NCI-H1092 treated with DMSO at 0.1 percent for 48 hours (cell line): ENCODE measurements at places on chromosomes 12 and 14.

DNA sequence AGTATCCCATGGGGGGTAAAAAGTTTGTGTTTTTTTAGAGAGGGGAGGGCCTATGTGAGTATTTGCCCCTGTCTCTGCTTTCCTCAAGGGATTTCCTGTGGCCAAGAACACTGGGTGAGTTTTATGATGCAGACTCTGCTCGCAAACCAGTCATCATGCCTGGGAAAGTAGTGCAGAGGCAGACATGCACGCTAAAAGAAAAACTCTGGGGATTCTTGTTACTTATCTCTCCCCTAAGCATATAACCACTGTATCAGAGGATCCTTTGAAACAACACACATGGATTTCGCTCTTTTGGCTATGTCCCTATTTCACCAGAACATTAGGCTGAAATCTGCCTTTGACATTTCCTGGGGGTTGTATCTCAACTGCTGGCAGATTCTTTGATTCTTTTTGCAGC is 1845.8 kb upstream of the SEL1L start:
- no peak for DNase-seq

- no peak for DNase-seq
Observed at GRCh38 chr14:68634332-68634731, 158.5 kb downstream of the ZFP36L1 start.

DNA sequence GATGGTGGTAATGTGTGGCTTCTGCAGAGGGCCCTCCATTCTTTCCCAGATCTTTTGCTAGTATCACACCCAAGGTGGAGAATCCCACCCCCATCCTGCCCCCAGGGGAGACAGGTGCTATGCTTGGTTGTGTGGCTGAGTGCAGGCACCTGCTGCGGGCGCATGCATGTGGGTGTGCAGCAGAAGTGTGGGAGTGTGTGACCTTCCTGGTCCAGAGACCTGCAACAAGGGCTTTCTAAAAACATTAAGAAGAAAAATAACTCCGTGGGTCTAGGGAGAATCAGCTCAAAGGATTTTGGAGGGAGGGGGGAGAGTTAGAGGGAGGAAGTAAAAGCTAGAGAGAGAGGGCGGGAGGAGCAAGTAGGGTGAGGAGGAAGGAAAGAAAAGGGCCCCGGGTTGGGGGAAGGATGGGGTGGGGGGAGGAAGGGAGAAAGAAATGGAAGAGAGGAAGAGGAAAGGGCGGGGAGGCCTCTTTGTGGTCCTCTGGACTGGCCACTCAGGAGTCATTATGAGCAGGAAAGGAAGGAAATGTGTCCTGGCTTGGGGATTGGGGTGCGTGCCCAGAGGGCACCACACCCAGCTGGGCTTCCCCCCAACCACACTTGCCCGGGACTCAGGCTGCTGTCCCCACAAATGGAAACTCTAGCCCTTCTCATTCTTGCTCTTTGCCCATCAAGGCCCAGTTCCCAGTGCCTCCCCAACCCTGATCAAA is 3.1 kb upstream of the FIGNL2 start:
- no peak for DNase-seq

DNA sequence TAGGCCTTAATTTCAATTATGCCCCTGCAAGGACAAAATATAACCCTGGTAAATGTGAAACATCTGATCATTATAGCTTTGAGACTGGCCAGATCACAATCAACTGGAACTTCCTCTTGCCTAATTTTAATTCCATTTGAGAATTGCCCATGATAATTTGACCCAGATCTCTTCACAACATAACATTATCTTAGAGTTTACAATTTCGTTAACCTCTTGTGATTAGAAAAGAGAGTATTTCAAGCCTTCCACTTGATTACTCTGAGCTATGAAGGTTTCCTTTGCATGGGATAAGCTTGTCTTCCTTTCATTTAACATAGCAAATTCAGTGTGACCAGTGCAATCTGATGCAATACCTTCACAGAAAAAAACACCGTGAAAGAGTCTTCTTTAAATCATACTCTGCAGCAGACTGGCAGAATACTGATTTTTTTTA is 143.6 kb downstream of the DUSP6 start:
- no peak for DNase-seq

GRCh38 chr12:108609537-108610335 is 11.9 kb upstream of the TMEM119 start:
- no peak for DNase-seq

DNA sequence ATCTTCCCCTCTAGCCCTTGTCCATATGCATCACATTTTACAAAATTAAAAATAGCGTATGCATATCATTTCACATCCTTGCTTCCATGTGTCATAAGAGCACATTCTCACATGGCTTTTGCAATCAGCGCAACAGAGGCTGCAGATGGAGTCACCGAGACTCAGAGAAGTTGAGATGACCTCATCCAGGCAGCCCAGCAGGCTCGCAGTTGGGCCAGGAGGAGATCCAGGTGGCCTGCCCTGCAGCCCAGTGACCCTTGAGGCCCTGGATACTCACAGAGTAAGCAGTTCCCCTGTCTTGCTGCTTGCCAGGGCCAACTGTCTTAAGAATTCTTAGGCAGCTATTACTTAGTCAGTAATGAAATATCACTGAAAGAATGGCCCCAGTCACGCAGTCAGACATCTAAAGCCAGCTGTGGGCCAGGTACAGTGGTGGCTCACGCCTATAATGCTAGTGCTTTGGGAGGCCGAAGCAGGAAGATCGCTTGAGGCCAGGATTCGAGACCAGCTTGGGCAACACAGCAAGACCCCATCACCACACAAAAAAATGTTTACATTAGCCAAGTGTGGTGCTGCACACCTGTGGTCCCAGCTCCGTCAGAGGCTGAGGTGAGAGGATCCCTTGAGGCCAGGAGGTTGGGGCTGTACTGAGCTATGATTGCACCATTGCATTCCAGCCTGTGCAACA is 9.1 kb downstream of the CAMKK2 start:
- no peak for DNase-seq

- DNase-seq, result no peak
Observed at GRCh38 chr14:54135804-54136280, 179.2 kb upstream of the BMP4 start.

GRCh38 chr14:95150910-95151309 is 6.4 kb downstream of the DICER1 start:
- no peak for DNase-seq

DNA sequence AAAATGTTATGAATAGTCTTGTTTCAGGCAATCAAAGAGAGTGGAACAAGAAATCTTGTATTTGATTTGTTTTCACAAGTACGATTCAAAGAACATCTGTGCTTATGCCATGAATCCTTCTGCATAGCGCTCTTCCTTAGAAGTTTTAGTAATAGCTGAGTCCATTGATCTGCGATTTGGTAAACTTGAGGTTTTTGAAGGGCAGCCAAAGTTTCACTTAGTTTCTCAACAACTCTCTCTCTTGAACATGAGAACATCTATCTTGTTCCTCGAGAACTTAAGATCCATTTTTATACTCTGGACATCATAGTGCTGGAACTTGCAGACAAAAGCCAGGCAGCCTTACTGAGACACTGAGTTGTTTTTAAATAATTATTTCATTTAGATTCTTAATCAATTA is 96.2 kb upstream of the USP15 start:
- no peak for DNase-seq

GRCh38 chr12:7638064-7638759 is 27.5 kb downstream of the APOBEC1 start:
- no peak for DNase-seq

DNA sequence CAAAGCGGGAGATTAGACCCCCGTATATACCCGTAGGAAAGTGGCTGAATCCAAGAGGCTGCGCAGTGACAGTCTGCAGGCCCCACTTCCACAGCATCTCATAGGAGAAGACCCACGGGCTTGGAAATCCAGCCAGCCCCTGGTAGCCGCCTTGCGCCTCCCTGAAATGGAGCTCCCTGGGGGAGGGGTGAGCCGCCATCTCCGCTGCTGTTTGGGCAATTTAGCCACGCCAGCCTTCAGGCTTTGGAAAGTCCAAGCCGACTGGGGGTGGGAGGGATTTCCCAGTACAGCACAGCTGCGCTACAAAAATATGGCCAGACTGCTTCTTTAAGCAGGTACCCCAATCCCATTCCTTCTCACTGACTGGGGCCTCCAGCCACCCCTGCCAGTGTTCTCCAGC is 53.4 kb downstream of the CAND1 start:
- DNase-seq, result no peak

GRCh38 chr12:94103986-94104385 is 44.4 kb upstream of the PLXNC1 start:
- DNase-seq, result no peak

- no peak for DNase-seq
Observed at GRCh38 chr12:88361493-88361892, 218.8 kb downstream of the KITLG start.
